ENCODE measurements at places on chromosomes 2 and 18.

DNA sequence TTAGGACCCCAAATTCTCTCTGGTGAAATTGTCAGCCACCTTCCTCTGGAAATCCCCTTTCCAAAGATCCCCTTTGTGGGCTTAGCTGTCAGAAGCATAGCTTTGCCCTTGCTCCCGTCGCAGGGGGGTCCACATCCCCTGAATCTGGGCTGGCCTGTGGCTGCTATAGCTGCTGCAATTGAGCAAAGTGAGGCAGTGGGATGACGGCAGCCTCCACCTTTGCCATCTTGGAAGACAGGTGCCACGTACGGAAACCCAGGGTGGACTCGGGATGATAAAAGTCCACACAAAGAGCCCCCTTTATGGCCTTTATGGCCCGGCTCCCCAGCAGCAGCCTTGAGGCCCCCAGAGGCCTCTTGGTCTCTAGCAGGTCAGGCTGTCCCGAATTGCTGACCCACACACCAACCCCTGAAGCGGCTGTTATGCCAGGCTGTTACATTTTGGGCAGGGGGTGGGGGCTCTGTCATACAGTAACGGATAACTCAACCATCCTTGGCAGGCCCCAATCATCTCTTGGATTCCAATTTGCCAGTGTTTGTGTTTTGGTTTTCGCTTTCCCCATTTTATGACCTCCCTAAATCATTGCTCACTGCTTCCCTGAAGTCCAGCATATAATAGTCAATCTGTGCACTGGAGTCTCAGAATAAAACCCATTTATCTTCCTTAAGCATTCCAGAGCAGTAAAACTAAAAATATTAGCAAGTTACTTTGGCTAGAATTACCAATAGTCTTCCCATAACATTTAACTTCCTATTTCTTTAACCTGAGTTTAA is 33.2 kb upstream of the ID2 start:
- DNase-seq: no peak

GRCh38 chr2:31192396-31192795 is 24.9 kb downstream of the CAPN14 start:
- DNase-seq: no peak

- no peak for DNase-seq
Measured at GRCh38 chr18:80105369-80106167, 3.5 kb upstream of the ADNP2 start.

- no peak for DNase-seq
Measured at GRCh38 chr18:1999387-1999786, 571.9 kb downstream of the METTL4 start.

GRCh38 chr2:191009541-191010374 is 4.2 kb downstream of the STAT1 start:
- DNase-seq: no peak

- no peak for DNase-seq
Measured at GRCh38 chr2:55952415-55952814, 28.8 kb upstream of the EFEMP1 start.

DNA sequence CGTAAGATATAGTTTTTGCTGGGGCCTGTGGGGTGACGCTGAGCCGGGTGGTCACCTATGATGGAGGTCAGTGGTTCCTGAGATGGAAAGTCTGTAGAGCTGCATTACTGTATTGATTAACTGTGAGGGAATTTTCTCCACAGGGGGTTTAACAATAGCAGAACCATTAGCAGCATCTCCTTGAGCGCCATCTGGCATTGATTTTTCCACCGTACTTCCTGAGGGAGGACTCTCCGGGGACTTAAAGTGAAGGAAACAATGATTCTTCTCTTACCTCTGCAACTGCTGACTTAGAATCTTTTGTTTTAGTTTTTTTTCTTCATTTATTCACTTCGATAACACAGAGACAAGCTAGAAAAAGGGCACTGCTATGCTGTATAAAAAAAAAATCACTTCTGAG is 22.6 kb upstream of the RNF125 start:
- DNase-seq: no peak

- no peak for DNase-seq
Measured at GRCh38 chr2:72162574-72162973, 14.9 kb upstream of the CYP26B1 start.

GRCh38 chr18:26429535-26430226 is 118.7 kb downstream of the KCTD1 start:
- no peak for DNase-seq

- no peak for DNase-seq
Measured at GRCh38 chr2:197708331-197708730, 3.2 kb downstream of the MARS2 start.

DNA sequence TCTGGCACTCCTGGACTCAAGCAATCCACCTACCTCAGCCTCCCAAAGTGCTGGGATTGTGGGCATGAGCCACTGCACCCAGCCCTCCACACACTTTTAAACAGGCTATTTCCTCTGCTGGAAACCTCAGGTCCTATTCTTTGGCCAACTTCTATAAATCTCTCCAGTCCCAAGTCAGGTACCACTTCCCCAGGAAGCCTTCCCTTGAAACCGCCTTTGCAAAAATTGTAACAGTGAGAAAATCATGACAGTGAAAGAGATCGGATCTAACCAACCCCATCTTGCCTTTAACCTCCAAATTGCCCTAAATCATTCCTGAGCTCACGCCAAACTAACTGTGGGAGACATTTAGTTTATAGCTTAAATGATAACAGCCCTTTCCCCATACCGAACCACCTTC is 67.3 kb upstream of the CABLES1 start:
- DNase-seq: no peak

DNA sequence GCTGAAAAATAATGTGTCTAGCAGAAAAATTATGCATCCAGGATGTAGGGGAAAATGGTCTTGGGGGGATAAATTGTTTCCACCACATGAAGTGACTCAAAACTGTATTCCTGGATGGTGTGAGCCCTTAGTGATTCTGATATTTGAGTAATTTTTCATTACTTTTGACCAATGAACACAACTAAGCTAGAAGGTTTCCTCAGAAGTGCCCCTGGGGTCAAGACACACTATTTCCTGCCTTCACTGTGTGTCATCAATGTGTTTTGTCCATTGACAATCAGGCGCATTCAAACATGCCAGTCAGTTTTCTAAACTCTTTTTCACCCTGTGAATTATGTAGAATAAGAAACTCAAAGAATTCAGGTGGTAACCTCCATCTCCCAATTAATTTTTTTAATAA is 130.5 kb upstream of the REG3G start:
- DNase-seq: no peak

- no peak for DNase-seq
Measured at GRCh38 chr2:35292199-35292598, 1063.4 kb upstream of the CRIM1 start.

- DNase-seq: no peak
Measured at GRCh38 chr2:180651596-180651995, 328.8 kb upstream of the UBE2E3 start.

DNA sequence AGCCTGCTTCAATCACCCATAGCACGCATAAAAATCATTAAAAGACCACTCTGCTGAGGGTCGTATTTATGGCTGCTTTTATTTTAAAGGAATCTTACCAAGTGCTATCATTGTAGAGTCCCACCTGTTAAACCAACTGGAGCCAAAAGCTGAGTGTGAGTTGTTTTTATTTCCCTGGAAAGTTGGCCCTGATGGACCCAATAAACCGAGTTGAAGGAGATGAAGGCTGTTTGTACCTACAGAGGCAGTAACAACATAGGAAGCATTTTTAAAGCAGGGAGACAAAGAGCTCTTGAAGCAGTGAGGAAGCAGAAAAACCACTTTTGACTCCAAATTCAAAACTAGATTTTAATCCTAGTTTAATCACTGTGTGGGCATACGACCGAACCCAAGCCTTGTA is 6.4 kb downstream of the MBOAT2 start:
- DNase-seq: no peak

- DNase-seq: no peak
Measured at GRCh38 chr2:105537466-105537865, 138.6 kb upstream of the FHL2 start.

DNA sequence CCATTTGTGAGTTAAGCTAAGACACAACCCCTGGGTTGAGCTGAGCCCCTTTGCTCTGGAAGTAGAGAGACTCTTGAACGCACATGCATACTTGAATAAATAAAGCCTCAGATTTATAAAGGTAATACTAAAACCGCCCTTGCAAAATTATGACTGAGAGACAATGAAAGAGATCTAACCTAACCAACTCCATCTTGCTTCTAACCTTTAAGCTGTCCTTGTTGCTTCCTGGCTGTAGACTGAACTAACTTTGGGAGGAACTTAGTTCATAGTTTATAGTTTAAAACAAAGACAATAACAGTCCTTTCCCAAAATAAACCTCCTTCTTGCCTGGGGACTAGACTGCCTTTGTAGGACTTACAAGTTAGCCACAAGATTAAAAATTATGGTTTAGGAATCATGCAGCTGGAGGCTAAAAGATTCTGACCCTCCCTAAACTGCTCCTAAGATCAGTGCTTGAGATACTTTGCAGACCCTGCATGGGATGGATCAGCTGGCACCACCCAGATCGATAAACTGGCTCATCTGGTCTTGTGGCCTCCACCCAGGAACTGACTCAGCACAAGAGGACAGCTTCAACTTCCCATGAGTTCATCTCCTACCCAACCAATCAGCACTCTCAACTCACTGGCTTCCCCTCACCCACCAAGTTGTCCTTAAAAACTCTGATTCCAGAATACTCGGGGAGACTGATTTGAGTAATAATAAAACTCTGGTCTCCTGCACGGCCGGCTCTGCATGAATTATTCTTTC is 240.2 kb upstream of the SLC14A2 start:
- no peak for DNase-seq

DNA sequence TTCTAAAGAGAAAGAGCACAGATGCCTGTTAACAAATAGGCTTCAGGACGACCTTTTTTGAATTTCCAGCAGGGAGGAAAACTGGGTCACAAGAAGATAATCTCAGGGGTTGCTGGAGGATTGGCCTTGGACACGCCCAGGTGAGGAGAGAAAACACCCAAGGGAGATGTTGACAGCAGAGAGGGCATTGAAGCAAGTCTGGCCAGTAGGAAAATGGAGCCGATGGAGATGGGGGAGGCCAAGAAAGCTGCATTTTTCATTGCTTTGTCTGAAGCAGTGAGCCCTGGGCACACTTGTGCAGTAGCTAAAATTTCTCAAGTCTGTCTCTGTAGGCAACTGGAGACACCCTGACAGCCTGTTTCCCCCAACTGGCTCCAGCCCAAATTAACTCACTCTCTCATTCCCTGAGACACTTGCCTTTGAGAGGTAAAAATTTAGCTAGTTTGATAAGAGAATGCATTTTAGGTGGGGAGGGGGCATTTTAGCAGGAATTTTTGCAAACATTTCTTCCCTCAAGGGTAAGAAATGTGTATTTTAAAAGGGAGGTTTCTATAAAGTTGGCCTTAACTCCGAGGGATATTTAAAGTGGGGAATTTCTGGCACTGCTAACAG is 165.5 kb downstream of the TGIF1 start:
- DNase-seq: no peak

DNA sequence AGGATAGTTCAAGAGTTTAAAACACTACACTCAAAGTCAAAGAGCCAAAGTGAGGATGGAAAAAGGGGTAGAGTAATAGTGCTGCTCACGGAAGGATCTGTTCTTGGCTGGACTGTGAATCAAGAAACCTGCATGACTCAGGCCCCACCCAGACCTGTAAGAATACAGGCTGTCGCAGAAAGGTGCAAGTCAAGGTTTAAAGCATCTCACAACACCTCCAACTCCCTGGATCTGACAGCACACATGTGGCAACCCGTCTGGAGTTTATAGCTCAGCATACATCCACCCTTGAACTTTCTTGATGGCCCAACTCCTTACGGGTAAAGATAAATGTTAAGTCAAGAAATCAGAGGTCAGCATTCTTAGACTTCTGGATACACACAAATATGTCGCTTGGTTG is 6.3 kb downstream of the KIAA2012 start:
- DNase-seq: no peak

DNA sequence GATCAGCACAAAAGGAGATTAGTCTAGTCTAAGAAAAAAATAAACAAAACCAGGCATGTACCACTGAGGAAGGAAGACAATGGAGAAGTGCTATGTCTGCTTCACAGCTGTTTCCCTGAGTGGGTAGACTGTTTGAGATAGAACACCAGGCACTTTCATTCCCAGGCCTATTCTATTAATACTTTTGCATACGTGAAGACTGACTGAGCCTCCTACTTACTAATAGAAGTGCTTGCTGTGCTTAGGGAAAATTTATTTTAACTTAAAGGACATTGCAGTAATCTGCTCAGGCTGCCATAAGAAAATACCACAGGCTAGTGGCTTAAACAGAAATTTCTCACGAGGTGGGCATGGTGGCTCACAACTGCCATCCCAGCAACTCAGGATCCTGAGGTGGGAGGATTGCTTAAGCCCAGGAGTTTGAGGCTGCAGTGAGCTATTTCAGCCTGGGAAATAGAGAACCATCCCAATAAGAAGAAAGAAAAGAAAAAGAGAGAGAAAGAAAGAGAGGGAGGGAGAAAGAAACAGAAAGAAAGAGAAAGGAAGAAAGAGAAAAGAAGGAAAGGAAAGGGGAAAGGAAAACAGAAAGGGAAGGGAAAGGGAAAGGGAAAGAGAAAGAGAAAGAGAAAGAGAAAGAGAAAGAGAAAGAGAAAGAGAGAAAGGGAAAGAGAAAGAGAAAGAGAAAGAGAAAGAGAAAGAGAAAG is 33.0 kb downstream of the CMPK2 start:
- no peak for DNase-seq

- DNase-seq: no peak
Measured at GRCh38 chr2:57479981-57480380, 566.6 kb upstream of the VRK2 start.

DNA sequence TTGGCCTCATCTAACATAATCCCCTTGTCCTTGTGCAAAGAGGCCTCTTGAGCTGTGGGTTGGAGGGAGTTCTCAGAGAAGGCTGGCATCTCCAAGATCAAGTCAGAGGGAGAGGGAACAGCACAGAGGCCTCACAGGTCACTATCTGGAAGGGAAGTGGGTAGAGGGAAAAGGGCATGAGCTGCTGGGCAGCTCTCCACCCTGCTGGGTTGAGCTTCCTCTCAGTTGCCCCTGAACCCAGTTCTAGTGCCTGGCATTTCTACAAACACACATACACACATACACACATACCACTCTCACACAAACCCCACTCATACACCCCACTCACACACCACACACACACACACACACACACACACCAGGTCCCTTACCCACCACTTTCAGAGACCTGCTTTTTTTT is 30.3 kb upstream of the RMP24 start:
- no peak for DNase-seq

GRCh38 chr2:60550178-60550983 is 3.1 kb downstream of the BCL11A start:
- no peak for DNase-seq

GRCh38 chr2:27730261-27730662 is 41.3 kb upstream of the MRPL33 start:
- no peak for DNase-seq

DNA sequence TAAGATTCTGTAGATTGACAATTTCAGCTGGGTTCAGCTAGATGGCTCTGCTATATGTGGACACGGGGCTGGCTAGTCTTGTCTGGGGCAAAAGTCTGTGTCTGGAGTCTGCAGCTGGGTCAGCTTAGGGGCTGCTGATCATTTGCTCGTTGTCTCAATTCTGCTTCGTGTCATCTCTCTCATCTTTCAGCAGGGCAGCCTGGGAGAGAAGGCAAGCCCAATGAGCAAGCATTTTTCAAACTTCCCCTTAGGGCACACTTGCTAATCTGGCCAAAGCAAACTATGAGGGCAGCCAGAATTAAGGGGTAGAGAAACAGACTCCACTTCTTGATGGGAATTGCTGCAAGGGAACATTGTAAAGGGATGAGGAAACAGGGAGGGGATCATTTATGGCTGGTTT is 462.6 kb downstream of the SLC4A3 start:
- DNase-seq: no peak

All from stimulated activated CD4-positive, alpha-beta T cell treated with anti-CD3 and anti-CD28 coated beads, Interleukin-12 subunit alpha, Interleukin-12 subunit beta, amount 100 ng/mL, for 48 hours (primary cell).